ENCODE measurements at places on chromosomes 5 and 9.

DNA sequence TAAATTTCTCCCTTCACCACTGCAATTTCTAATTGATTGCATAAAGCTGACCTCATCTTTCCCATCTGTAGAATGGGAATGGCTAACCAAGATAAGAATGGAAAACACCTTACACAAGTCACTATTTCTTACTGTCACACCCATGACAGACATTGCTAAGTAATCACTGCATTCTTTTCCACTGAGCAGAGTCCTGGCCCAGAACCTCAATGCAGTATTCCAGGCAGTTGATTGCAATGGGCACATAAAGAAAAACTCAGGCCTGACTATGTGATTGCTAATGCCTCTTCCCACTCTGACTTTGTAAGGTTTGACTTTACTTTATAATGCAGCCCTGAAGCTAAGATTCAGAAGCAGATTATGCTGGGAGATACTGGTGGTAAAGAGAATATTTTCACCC lies 29.3 kb downstream of the TRIM32 start:
- DNase-seq, result peak; percentile 20

DNA sequence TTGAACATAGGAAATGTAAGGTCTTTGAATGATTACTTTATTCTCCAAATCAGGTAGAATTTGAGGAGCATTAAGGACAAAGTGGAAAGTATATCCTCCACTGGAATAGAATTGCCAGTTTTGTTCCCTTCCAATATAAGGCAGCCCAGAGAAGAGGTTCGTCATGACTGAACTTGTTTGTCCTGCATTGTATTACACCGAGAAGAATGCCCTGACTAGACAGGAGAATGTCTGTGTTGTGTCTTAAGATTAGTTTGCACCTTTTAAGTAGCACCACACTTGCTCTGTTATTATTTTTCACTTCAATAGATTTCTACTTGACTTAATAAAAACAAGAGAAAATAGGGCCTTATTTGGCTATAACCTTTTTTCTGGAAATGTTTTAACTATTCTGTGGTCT lies 586.2 kb upstream of the PTGER4 start:
- no peak for DNase-seq

DNA sequence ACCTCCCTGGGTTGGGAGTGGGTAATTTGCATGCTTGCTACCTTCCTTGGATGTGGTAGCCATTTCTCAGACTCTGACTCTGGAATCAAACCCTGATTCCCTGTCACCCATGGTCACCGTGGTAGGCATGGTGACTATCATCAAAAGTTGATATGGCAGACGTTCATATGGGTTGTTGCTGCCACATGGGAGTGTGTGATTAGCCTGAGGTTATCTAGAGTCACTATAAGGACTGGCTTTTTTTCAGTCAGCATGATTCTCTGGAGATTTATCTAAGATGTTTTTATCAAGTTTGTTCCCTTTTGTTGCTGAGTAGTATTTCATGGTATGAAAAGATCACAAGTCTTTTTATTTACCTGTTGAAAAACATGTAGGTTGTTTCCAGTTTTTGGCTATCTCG lies 7.0 kb downstream of the RCL1 start:
- no peak for DNase-seq

DNA sequence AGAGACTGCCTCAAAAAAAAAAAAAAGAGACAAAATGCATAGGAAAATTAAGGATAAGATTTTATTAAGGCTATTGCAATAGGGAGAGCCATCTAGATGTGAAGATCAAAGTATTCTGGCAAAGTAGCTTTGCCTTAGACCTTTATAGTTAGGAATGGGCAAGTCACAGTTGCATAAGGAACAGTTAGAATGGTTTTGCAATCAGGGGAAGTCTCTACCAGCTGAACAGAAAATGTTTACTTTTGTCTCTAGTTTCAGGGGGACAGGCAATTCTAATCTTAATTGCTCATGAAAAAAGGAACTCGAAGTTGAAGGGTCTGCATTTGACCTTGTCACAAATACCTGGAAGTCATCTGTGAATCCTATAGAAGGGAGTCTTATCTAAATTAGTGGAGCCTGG lies 13.1 kb upstream of the ATP6V1G1 start:
- DNase-seq, result no peak

- DNase-seq, result no peak
These were observed 108.1 kb downstream of the MED27 start for GRCh38 chr9:131971482-131972074.
